Right renal cortex interstitium (tissue), 3 donors: ENCODE measurements at places on chromosomes 1 and 21.
A peak's percentile ranks its signal among the peaks of the same experiment; 100 is the strongest.

DNA sequence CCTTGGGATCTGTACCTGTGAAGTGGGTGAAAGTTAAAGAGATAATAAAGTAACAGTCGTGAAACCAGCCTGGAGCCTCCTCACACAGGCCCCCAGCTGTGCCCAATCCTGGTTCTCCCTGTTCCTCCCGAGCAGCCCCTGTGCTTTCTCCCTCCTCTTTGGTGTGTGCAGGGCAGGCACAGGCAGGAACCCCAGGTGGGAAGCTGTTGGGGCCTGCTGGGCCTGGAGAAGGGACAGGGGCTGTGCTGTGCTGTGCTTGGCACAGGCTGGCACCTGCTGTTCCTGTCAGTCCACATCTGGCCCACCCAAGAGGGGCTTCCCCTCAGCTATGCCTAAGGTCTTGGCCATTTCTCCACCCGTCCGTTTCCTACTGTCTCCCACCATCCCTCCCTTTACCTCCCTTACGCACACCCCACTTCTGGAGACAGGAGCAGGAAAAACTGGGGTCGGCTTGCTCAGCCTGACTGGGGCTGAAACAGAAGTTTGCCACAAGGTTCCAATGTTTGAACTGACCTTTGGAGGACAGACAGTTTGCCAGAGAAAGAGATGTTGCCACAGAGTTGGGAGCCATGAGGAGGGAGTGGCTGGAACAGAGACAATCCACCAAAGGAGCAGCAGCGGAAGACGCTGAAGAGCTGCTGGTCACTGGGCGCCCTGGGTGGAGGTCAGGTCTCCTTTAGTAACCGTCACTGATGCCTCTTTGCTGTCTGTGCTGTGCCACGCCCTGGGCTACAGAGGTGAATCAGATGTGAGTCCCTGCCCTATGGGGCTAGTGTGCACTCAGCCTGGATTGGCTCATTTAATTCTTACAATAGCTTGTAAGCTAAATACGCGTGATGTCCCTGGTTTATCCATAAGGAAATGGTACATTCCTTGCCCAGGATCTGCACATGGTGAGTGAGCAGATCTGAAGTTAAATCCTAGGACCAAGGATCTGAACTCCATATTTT lies 18.8 kb upstream of the ARTN start:
- DNase-seq: no peak

- DNase-seq: no peak
Observed at GRCh38 chr1:185080422-185080821, 35.1 kb downstream of the RNF2 start.

- DNase-seq: no peak
Observed at GRCh38 chr21:26379561-26379960, 193.5 kb downstream of the CYYR1 start.

- no peak for DNase-seq
Observed at GRCh38 chr1:1291023-1291528, 10.8 kb downstream of the SCNN1D start.

GRCh38 chr21:16085421-16085820 lies 355.6 kb downstream of the USP25 start:
- DNase-seq: no peak

GRCh38 chr1:207857447-207857846 lies 53.5 kb downstream of the CD34 start:
- DNase-seq: no peak

DNA sequence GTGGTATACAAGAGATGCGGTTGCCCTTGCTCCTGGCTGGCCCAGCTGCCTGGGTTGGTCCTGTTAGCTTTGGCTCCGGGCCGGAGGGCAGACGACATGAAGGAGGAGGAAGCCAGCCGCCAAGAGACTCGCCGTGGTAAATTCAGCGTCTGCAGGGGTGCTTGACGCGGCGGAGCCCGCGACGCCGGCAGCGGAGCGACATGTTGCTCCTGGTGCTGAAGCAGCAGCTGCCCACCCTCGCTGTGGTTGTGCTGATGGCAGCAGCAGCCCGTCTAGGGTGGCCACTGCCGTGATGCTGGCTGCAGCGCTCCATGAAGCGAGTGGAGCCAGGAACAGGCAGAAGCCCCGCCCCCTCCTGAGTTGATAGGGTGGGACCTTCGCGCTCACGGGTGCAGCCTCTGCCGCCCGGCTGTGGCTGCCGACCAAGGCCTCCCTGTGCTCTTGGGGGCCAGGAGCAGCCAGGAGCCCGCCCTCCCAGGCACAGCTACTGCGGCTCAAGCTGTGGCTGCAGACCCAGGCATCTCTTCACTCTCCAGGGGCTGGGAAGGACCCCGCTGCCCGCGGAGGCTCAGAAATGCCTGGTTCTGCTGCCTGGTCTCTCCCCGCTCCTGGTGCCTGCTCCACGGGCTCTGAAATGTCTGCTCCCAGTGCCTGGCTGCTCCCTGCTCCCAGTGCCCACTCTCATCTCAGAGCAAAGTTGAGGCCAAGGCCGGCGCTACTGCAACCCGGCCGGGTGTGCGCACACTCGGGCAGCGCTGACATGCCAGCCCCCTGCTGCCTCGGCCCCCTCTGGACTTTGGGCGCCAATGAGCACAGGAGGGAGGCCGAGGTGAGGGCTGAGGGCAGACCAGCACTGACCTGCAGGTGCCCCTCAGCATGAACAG lies 4.4 kb upstream of the ZNF692 start:
- DNase-seq: peak; percentile 40

GRCh38 chr1:18734461-18735223 lies 104.0 kb downstream of the PAX7 start:
- no peak for DNase-seq

GRCh38 chr1:229942501-229942900 lies 124.5 kb upstream of the GALNT2 start:
- DNase-seq: no peak

DNA sequence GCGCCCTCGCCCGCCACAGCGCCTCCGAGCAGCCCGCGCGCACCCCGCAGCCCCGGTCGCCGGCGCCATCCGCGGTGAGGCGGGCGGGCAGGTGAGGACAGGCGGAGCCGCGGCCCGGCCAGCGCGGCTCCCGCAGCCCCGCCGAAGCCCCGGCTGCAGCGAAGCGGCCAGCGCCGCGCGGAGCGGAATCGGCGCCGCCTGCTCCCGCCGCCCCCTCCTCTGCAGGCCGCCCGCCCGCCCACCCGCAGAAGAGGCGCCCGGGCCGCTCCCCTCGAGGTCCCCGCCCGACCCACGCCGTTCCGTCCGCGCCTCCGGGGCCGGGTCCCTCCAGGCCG lies 1.3 kb downstream of the PRDM16 start:
- DNase-seq: no peak

DNA sequence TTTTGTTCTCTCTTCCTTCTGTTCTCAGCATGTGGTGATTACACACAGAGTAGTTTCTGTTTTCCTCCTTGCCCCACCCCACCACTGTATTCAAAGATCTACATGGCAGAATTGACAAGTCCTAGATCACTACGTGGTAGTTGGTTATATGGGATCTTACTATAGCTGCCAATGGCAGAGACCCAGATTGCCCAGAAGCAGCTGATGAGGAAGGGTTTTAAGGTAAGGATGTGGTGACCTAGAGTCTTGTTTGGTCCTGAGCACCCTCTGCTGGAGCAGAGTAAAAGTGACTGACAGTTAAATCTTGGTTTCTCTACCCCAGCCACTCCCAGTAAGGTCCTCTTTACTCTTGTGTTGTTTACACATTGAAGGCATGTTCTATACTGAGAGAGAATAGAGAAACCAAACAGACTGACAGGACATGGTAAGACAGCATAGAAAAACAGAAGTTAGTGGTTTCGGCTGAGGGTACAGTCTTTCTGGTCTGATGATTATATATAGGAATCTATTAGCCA lies 22.8 kb upstream of the STRIP1 start:
- DNase-seq: no peak

- DNase-seq: no peak
Observed at GRCh38 chr1:36523850-36524249, 41.1 kb upstream of the CSF3R start.

GRCh38 chr1:92923664-92924063 lies 37.6 kb downstream of the DIPK1A start:
- DNase-seq: no peak

DNA sequence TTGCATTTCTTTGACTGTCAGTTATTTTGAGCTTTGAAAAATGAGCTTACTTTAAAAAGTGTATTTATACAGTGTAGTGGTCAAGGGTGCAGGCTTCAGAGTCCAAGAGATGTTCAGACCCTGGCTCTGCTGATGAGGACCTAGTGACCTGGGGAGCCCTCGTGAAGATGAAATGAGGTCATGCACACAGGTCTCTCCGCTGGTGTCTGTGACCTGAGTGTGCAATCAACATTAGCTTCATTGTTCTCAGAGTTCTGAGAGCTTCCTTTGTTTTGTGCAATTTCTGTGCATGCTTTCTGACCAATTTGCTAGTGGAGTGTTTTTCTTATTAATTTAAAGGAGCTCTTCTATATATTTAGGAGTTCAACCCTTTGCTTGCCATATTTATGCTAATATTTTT lies 71.3 kb downstream of the RIPK4 start:
- no peak for DNase-seq

DNA sequence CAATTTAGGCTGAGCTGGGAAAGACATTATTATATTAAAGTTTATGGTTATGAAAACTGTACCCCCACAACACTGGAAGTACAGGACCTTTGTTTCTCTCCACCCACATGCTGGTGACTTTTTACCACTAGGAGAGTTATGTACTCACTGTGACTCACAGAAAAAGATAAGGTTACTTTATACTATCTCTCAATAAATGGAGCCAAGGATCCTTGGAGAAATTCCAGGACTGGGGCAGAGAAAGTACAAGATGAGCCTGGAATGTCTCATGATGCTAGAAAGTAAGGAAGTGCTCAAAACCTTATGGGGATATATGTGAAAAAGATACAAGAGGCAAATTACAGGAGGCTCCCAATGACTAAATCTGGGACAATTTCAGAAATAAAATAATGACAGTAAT lies 63.9 kb upstream of the C1orf105 start:
- no peak for DNase-seq

- DNase-seq: no peak
Observed at GRCh38 chr1:84701376-84701775, 11.1 kb upstream of the SSX2IP start.

- DNase-seq: no peak
Observed at GRCh38 chr1:9180111-9180819, 51.4 kb upstream of the GPR157 start.

DNA sequence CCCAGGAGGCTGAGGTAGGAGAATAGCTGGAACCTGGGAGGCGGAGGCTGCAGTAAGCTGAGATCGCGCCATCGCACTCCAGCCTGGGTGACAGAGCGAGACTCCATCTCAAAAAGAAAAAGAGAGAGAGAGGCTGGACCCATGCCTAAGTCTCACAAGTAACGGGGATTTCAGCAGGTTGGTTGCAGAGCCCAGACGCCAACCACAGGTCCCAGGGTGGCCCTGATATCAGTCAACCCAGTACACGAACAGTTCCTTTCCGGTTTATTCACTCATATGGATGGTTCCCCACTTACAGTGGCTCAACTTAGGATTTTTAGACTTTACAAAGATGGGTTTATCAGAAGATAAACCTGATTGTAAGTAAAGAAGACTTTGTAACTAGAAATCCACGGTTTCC lies 40.9 kb downstream of the CLSTN1 start:
- DNase-seq: no peak

GRCh38 chr1:40044110-40044509 lies 3.6 kb downstream of the CAP1 start:
- DNase-seq: no peak

DNA sequence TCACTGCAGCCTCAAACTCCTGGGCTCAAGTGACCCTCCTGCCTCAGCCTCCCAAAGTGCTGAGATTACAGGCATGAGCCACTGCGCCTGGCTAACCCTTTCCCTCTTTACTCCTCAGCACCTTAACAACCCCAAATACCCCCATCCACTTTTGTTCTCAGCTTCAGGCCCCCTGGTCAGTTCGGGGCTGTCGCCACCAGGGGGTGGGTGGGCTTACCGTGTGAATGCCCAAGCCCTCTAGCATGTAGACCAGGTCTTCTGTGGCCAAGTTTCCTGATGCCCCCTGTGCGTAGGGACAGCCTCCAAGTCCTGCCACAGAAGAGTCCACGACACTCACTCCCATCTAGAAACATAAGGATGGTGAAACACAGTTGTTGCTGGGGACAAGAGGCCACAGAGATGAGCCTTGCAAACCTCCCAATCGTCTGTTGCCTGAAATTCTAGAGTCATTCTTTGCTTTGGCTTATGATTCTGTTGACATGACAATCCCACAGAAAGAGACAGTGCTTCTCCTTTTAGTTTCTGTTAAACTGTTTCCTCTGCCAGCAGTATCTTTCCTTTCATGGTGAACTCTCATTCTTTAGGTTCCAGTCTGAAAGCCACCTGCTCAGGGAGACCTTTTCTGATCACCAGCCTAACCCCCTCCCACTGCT lies 3.8 kb upstream of the GALE start:
- no peak for DNase-seq

GRCh38 chr1:48036710-48037355 lies 39.6 kb upstream of the TRABD2B start:
- DNase-seq: no peak

GRCh38 chr1:219927956-219928790 lies at the start of gene SLC30A10:
SLC30A10 (minus strand) TSS chr1:219928557; CDS start chr1:219928440, 117 bp downstream.
- no peak for DNase-seq

DNA sequence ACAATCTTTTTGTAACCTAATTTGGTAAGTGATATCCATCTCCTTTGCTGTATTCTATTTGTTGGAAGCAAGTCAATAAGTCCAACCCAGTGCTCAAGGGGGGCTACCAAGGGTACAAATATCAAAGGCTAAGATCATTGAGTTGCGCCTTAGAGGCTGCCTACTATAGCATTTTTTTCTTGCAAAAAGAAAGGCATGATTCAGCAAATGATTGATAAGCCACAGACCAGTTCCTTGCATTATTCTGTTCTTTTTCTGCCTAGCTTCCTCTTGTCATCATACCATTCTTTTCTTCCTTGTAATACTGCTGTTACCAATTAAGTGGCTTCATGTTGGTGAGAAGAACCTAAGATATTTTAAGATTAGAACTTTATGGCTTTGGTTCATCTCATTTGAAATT lies 29.8 kb upstream of the BARHL2 start:
- DNase-seq: no peak

DNA sequence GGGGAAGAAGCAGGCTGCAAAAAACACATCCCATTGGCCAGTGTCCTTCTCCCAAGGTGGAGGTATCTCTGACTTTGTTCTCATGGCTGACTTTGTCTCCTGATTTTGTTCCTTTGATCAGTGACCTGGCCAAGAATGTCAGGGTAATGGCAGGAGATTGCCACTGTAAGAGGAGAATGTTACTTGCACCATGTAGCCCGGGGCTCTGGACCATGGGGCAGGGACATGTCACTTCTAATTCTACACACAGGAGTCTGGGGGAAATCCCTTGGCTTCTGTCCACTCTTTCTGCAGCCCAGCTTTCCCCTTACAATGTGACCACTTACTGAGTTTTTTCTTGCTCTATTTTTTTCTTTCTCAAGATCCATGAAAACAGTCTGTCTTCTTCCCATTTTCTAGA lies 87.7 kb upstream of the LRRN2 start:
- no peak for DNase-seq

- no peak for DNase-seq
Observed at GRCh38 chr1:62377043-62377562, 57.9 kb upstream of the KANK4 start.

- no peak for DNase-seq
Observed at GRCh38 chr1:168098534-168099320, 38.0 kb downstream of the GPR161 start.

DNA sequence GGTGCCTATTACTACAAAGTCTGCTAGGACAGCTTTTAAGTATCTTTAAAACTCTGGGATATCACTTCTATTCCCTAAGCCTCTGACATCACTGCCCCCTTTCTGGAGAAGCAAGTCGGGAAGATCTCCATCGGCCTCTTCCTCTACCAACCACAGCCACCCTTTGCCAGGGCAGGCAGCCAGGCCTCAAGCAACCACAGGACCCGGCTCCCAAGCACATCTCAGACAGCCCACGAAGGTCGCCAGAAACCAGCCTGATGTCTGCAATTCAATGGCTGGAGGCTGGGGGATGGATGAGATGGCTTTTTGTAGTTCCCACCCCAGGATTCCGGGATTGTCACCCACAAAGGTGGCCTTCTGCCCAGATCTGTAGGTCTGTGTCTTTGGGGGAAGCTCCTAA lies 70.7 kb downstream of the LGR6 start:
- no peak for DNase-seq
